ENCODE measurements at places on chromosomes 4 and X. TPM values are rescaled to one million over a fixed set of nuclear protein-coding genes. Genes with fewer than 3 reads are reported as not detected.
A peak's percentile ranks its signal among the peaks of the same experiment; 100 is the strongest.

Gene FNIP2
- total RNA-seq = 55.2 TPM

Gene TMEM165
- 204 TPM for total RNA-seq

DNA sequence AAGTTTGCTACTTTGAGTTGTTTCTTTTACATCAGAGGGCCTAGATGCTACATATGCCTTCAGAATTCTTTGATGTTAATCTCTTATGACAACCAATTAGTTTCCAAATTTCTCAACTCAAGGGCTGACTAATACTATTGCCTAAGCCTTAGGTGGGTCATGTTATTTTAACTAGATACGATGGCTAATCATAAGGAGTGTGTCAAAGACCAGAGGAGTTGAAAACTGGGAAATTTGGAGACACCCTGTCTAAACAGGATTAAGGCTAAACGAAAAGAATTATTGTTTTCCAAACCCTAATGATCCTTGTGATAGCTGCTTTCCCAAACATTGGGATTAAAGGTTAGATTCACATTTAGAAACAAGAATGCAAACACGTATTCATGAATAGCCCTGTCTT is 228.5 kb downstream of the PCDH7 start:
- no peaks in the 10 kb centered on the region for H3K27me3 ChIP-seq
- no peak overlapping the region for H3K4me3 ChIP-seq
- DNase-seq = no peak
- H3K4me1 ChIP-seq = no peaks in the 10 kb centered on the region
- H3K36me3 ChIP-seq = no peaks in the 10 kb centered on the region

DNA sequence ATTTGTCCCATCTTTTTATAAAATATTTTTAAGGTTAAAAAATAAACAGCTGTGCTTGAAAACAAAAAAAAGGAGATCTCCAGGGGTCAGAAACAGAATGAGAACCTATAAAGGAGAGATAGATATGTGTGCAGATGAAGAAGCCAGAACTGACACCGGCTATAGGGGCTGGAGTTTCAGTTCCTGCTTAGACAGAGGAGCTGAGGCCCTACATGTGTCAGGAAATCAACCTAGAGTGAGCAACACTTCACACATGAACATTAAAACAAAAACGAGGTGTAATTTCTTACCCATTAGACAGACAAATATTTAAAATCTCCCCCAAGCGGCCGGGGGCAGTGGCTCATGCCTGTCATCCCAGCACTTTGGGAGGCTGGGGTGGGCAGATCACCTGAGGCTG is 17.8 kb upstream of the HUWE1 start:
- no peak overlapping the region for H3K4me3 ChIP-seq
- no peak overlapping the region for H3K27ac ChIP-seq
- H3K27me3 ChIP-seq = peaks cover 11% of the 10 kb centered on the region
- no peak for DNase-seq

DNA sequence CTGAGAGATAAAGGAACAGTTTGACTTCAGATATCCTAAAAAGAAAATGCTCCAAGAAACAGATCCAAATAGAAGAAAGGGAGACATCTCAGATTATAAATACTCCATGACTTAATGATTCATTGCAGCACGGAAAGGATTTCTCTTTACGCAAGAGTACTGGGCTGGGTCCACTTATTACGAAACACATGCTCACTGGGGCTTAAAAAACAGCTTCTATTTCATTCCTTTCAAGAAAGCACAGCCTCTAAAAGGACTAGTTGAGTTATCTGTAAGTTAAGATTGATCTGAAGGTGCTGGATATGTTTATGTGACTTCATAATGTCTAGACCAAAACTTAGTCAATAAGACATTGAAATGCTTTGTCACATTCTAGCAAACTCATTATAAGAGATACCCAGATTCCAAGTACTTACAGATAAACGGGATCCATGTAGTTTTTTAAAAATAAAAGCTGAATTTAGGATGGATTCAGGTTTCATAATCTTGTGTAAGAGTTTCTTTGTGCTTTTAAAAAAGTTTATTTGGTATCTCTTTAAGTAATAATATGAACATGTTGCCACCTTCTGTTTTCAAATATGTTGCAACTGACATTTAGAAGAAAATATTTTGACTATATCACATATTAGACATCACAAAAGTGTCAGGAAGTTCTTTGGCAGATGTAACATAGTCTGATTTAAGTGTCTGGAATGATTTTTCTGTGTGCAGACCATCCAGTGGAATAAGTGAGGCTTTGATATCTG is 109.5 kb upstream of the MYOZ2 start:
- DNase-seq = no peak
- peak overlapping the region; percentile 91 for H3K27ac ChIP-seq
- no peaks in the 10 kb centered on the region for H3K27me3 ChIP-seq

- peaks cover 26% of the 10 kb centered on the region for H3K27me3 ChIP-seq
- no peaks in the 10 kb centered on the region for H3K4me1 ChIP-seq
- no peak overlapping the region for H3K27ac ChIP-seq
- H3K36me3 ChIP-seq = no peaks in the 10 kb centered on the region
- no peak overlapping the region for H3K4me3 ChIP-seq
- no peak for DNase-seq
These were observed 5.0 kb upstream of the NDP start for GRCh38 chrX:43978226-43978625.

DNA sequence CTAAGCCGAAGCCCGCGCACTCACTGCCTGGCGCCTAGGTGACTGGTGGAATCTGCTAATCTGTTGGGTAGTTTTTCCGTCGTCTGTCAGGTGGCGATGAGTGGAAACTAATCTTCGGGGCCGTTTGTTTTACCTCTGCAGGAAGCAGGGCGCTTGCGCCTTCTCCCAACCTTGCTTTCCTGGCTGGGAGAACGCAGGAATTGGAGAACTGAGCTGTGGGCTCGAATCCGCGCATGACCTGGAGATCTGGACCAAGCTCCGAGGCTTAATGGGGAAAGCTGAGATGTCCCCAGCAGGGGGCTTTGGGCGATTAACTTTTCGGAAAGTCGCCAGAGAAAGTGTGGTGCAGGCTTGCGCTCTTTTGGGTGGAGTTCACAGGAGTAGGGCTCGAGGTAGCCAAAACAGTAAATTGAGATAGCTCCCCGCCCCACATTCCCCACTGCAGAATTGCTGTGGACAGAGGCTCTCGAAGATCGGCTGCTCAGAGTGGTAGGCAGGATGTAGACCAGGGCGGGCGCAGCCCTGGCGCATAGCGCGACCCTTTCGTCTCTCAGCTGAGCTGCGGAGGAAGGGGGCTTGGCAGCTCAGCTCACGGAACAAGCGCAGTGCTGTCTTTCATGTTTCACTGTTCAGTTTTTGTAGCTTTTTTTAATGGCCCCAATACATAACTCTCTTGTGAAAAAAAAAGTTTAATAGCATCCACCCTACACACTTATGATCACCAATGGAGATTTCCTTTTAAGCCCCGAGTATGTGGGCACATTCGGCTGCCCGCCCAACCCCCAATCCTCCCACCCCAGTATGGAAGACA is 2.7 kb upstream of the FGF5 start:
- no peaks in the 10 kb centered on the region for H3K36me3 ChIP-seq
- no peaks in the 10 kb centered on the region for H3K4me1 ChIP-seq
- peaks cover 63% of the 10 kb centered on the region for H3K27me3 ChIP-seq

DNA sequence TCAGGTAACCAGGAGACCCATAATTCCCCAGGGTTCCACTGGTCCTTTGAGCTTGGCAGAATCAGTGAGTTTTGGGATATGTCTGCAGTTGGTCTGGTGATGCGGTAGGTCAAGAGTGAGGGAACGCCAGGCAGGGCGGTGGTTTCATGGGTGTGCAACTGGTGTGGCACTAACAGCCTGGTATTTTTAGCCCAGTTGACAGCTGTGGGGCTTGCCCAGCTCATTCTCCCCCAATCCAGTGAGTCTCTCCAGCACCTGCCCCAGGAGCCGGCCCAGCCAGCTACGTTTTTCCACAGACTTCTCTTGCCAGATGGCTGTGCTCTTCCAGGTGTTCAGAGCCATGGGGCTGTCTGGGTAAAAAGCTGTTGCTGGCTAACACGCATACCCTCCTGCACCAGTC is 1019.9 kb downstream of the CCSER1 start:
- no peak overlapping the region for H3K27ac ChIP-seq
- H3K4me3 ChIP-seq = no peak overlapping the region
- H3K4me1 ChIP-seq = no peaks in the 10 kb centered on the region
- no peak for DNase-seq
- no peaks in the 10 kb centered on the region for H3K27me3 ChIP-seq

- H3K4me3 ChIP-seq = no peak overlapping the region
- no peak for DNase-seq
- H3K27ac ChIP-seq = no peak overlapping the region
- H3K36me3 ChIP-seq = no peaks in the 10 kb centered on the region
- no peaks in the 10 kb centered on the region for H3K4me1 ChIP-seq
These were observed 174.4 kb upstream of the RPS6KA3 start for GRCh38 chrX:20441123-20441522.

GRCh38 chr4:188627892-188628291 is 488.7 kb downstream of the TRIML1 start:
- no peaks in the 10 kb centered on the region for H3K4me1 ChIP-seq
- H3K27me3 ChIP-seq = no peaks in the 10 kb centered on the region
- no peak for DNase-seq
- no peak overlapping the region for H3K4me3 ChIP-seq
- H3K36me3 ChIP-seq = no peaks in the 10 kb centered on the region
- no peak overlapping the region for H3K27ac ChIP-seq
